ENCODE measurements at places on chromosomes 5 and 9.

GRCh38 chr5:59728356-59728755 lies 165.2 kb downstream of the PDE4D start:
- DNase-seq, result no peak

- no peak for DNase-seq
Measured at GRCh38 chr5:159227452-159227851, 18.1 kb upstream of the RNF145 start.

DNA sequence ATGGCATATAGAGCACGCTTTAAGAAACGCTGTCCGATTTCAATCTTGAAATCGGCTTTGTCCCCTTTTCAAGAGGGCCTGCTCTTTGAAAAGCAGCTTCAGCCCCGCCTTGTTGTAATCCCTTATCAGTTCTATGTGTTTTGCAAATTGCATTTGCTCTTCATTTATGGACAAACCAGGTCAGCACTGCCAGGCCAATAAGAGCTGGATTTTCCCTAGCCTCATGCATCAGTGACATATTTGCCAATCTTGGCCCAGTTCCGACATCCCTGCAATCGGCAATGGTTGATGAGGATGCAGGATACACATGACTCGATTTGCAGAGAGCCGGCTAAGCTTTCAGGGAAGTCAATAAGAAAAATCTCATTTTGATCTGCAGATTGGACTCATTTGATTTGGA lies 529.1 kb upstream of the CLINT1 start:
- no peak for DNase-seq

DNA sequence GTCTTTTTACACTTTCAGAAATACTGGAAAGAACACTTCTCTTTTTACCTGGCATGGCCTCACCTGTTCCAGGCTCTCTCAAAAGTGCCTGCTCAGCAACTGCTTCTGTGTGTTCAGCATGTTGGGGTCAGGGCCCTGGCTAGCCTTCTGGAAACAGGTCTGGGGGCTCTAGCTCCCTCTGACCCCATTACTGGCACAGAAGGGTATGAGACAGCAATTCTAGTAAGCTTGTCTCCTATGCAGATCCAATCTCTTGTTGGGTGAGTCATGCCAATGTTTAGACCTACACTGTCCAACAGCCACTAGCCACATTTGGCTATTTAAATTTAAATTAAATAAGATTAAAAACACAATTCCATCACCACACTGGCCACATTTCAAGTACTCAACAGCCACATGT lies 80.8 kb downstream of the MAPKAP1 start:
- DNase-seq, result peak; percentile 51

DNA sequence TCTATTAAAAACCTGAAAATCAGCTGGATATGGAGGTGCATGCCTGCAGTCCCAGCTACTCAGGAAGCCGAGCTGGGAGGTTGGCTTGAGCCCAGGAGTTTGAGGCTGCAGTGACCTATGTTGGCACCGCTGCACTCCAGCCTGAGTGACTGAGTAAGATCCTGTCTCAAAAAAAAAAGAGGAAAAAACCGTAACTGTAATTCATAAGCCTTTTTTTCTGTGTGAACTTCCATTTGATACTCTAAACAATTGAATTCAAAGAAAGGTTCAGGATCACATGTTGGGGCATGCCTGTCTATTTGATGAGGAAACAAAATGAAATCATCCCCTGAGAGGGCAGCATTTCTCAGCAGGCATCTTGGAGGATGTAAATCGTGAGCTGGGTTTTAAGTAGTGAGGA lies 38.8 kb downstream of the ITGA2 start:
- no peak for DNase-seq

DNA sequence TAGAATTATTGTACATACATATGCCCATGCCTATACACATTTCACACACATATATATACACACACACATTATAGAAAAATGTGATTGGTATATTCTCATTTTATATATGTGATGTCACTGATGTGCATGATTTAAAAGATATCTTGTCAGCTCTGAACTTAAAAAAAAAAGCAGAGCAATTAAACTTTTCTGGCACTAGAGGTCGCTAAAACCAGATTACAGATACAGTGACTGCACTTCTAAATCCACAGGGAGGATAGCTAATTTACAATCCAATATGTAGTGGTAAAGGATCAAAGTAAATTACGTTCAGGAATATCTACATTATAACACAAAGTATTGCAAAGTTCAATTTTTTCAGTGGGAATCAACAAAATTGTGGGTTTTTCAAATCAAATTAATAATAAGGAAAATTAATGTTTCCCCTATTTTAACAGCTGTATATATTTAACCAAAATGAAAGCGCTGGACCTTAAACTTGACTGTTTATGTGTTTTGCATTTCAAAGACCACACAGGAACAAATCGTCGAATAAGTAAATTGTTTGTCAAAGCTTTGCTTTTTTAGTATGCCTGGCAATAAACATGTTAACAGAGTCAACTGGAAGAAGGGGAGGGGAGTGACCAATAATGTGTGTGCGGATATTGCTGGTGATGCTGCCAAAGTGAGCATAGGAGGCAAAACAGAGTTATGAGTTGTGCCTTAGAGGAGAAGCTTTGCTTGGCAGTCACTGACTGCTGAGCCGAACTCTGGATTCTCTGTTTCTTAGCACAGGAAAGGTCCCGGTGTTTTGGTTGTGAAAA lies 1201.4 kb upstream of the C9orf72 start:
- peak; percentile 1 for DNase-seq

- DNase-seq, result no peak
Measured at GRCh38 chr5:116681334-116682013, 106.9 kb upstream of the SEMA6A start.

DNA sequence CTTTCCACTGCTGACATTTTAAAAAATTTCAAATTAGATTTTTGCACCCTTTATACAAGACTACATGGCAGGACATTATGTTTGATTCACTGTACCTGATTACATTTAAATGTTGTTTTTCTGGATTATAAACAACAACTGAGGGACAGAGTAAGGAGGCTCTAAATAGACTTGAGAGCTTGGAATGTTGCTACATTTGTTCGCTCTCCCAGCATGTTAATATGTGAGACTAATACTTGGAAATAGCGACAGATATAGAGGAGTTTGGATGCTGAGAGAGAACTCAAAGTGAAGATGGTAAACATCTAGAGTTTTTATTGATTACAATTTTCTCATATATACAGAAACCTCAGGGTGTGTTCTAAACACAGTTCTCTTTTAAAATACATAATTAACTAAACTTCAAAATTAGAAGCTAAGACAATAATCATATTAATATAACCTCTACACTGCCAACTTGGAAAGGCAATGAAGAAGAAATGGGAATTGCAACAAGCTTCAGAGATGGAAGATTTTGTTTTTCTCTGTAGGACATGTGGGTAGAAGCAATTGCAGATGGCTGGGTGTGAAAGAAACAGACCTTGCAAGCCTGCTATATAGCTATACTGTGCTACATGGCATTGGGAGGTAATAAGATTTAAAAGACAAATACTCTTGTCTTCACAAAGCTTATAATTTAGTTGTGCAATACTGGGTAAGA lies 1.4 kb upstream of the NDFIP1 start:
- DNase-seq, result no peak

- no peak for DNase-seq
Measured at GRCh38 chr9:7192266-7192665, 434.5 kb downstream of the KDM4C start.

DNA sequence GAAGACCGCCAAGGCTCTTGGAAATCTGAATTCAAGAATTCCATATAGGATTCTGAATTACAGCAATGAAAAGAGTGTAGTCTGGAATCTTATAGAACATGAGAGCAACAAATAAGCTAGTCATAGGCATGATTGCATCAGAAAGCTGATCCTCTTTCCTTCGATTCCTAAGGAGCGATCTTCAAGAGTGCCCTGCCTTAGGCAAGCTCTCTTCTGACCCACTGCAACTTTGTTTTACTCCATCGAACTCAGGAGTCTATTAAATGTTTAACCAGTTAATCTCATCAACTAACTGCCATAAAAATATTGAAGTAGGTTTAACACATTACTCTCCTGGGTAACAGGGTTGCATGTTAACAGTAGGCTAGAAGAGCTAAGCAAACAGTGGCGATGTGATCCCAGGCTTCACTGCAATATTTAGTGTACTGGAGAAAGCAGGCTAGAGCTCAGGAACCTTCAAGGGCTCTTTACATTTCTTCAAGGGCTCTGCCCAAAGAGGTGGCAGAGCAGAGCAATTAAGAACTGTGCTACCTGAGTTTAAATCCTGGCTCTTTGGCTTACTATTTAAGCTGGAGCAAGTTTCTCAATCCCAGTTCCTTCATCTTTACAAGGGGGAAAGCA lies 146.3 kb downstream of the RORB start:
- no peak for DNase-seq

DNA sequence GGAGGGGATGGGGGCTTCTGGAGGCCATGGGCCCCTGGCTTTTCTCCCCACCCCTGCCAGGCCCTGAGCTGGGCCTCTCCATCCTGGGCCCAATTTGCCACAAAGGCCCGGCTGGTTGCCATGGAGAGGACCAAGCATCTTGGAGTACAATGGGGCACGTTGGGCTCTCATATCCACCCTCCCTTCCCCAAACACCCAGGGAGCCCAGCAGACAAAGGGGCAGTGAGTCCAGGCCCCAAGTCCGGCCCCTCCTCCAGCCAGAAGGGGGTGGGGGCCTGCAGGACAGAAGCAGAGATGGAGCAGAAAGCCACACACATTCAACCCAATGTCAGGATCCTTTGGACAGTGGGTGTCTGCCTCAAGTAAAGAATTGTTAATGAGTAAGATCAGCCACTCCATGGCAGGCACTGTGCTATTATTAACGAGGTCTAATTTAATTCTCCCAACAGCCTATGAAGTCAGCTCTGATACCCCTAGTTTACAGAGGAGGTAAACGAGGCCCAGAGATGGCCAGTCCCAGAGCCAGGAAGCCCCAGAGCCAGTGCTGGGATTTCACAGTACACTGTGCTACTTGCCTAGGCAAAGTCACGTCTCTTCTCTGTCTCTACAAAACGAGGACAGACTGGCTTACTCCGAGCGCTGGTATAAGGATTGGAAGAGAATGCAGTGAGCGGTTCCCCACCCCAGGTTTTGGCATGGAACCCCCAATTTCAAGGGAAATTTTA lies 2.3 kb downstream of the CRB2 start:
- DNase-seq, result no peak

- DNase-seq, result no peak
Measured at GRCh38 chr5:68544648-68545552, 329.3 kb downstream of the PIK3R1 start.

- no peak for DNase-seq
Measured at GRCh38 chr9:76894198-76894597, 11.7 kb downstream of the PRUNE2 start.

- DNase-seq, result no peak
Measured at GRCh38 chr5:1540831-1541701, 17.3 kb upstream of the LPCAT1 start.

DNA sequence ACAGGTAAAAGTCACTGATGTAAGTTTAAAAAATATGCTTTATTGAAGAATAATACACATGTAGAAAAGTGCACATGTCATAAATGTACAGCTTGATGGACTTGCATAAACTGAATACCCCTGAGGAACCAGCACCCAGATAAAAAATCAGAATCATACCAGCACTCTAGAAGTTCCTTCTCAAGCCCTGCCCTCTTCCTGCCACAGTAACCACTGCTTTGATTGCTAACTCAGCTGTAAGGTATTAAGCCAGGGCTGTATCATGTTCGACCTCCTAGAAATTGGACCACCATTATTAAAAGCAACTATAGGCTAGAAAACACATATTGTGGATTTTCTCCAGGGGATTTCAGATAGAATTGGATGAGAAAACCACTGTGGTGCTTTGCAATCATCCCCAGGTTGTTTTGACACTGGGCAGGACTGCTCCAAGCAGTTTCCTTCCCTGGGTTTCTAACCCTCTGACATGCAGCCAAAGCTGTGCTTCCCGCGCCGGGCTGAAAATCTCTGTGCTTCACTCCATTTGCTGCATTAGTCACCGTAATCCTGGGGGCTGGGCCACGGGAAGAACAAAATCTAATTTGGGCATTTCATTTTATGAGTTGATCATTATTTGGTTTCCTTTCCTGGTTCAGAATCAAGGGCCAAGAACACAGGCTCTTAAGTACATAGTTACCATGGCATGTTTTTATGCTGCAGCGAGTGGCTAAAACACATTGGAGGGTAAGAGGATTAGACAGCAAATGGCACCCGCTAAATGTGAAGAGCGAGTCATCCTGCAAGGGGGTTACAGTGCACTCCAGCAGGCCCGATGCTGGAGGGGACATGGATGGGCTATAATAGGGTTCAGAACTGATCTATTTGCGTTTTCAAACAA lies 139.4 kb upstream of the IL12B start:
- no peak for DNase-seq

DNA sequence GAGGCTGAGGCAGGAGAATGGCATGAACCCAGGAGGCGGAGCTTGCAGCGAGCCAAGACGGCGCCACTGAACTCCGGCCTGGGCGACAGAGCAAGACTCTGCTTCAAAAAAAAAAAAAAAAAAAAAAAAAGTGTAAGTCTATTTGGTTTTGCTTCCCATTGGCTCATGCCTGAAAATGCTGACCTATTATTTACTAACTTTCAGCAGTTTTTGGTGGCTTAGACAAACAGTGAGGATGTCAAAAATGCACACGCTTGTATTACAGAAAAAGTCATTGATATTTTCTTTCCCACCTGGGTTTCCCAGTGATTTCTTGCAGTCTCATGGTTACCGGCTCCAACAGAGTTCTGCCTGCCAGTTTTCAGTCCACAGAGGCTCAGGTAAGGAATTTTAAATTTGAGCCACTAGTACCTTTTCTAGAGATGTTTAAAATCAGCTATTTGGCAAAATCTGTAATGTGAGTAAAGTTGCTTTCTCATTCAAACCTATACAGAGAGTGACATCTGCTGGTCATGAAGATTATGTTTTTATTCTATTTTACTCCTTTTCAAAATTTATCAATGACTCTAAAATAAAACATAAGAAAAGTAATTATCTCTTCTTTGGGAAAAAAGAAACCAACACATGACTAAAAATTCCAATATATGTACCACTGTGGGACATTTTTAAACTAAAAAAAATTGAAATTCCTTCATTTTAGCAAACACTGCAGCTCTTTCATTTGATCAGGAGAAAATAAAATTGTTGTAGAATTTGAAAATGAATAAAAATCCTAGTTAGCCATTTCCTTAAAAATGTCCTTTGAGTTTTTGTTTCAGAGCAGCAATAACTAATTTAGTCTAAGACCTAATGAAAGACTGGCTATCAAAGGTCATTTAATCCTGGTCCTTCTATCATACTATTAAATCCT lies 8.8 kb downstream of the FAM200C start:
- DNase-seq, result no peak

DNA sequence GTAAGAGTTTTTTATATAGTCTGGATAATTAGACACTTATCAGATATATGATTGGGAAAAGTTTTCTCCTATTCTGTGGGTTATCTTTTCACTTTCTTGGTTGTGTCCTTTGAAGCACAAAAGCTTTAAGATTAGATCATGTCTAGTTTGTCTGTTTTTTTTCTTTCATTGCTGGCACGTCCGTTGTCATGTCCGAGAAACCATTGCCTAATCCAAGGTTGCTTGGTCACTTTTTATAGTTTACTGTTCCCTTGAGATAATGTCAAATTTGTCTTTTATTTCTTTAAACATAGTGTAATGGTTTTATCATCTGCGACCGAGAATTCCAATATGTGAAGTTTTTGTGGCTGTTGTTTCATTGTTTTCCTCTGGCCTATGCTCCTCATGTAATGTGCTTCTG lies 28.8 kb downstream of the GARNL3 start:
- no peak for DNase-seq

- no peak for DNase-seq
Measured at GRCh38 chr5:7625740-7626139, 225.2 kb downstream of the CFAP90 start.
